ENCODE measurements at places on chromosomes 13 and 19.
A peak's percentile ranks its signal among the peaks of the same experiment; 100 is the strongest.

DNA sequence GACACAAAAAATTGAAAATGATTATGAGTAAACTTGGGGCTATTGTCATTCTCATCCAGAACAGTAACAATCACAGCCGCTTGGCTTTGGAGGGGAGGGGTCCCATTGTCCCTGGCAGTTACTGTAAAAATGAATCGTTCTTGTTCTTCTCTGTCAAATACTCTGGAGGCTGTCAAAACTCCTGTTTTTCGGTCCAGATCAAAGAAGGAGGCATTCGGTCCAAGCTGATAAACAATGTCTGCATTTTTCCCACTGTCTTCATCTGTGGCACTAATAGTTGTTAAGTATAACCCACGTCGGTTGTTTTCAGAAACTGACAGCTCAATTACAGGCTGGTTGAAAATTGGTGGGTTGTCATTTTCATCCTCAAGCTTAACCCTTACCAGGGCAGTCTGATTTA, 3.4 kb downstream of the PCDH9 start:
- DNase-seq, result no peak

DNA sequence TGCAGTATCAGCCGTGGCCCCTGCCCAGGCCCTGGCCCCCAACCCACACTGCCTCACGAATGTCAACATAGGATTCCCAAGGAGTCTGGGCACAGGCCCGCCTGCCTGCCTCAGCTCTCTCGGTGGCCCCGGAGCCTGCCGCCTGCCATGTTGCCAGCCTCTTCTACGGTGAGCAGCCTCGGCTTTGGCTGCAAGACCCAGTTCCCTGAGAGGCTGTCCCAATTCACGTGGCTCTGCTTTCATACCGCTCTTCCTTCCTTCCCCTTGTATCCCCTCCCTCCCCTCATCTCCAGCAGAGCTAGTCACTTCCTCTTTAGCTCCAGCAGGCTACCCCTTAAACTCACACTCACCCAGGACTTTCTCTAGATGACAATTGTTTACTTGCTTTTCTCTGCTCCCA, 42.7 kb downstream of the SERP2 start:
- DNase-seq, result no peak

GRCh38 chr13:99987154-99988019, 5.8 kb downstream of the ZIC2 start:
- DNase-seq, result no peak

GRCh38 chr19:49094505-49095482, 9.5 kb downstream of the SNRNP70 start:
- no peak for DNase-seq

DNA sequence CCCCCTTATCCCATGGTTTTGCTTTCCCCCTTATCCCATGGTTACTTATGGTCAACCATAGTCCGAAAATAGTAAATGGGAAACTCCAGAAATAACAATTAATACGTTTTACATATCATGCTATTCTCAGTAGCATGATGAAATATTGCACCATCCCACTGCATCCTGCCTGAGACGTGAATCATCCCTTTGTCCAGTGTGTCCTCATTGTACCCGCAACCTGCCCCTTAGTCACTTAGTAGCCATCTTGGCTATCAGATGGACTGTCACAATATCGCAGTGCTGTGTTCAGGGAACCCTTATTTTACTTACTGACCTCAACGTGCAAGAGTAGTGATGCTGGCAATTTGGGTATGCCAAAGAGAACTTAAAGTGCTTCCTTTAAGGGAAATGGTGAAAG, 10.5 kb upstream of the NBEA start:
- no peak for DNase-seq

- no peak for DNase-seq
Measured at GRCh38 chr13:106275446-106276032, 259.9 kb downstream of the EFNB2 start.

DNA sequence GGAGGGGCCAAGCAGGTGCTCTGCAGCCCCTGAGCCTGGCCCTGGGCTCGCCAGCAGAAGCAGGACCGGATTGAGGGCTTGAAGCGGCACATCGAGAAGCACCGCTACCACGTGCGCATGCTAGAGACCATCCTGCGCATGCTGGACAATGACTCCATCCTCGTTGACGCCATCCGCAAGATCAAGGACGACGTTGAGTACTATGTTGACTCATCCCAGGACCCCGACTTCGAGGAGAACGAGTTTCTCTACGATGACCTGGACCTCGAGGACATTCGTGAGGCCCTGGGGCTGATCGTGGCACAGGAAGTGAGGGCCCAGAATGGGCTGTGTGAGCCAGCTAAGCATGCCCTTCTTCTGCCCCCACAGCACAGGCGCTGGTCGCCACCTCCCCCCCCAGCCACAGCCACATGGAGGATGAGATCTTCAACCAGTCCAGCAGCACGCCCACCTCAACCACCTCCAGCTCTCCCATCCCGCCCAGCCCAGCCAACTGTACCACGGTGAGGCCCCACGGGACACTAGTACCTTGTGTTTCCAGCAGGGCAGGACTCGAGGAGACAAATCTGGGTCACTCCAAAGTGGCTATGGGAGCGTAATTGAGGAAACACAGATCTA, 8.1 kb downstream of the CNOT3 start:
- DNase-seq, result no peak

DNA sequence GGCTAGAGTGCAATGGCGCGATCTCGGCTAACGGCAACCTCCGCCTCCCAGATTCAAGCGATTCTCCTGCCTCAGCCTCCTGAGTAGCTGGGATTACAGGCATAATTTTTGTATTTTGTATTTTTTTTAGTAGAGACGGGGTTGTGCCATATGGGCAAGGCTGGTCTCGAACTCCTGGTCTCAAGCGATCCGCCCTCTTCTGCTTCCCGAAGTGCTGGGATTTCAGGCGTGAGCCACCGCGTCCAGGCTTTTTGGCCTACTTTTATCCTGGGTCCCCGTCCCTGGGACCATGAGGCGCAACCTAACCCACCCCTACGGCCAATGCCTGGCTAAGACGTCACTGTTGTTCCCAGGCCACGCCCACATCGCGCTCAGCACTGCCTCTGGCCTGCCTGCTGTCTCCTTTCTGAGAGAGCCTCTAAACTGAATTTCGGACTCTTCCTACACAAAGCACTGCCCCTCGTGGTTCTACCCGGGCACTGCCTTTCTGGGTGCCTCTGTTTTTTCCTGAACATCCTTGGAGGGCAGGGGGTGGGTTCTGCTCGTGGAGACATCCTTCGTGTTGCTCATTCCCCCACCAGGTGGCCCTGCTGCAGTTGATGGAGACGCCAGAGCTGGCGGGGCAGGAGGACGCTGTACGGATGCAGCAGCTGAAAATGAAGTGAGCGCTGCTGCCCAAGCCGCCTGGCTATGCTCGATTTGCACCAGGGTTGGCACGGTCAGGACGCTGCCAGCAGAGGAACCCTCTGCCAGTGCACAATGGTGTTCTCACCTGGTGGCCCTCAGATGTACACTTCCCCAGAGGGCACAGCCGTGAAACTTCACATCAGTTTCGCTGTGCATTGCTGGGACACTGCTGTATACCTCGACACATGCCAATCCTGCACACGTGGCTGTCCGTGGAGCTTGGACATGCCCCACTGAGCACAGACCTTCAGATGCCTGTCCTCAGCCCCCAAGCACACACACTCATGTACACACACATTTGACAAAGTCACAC, 2.0 kb downstream of the REX1BD start:
- no peak for DNase-seq

- peak; percentile 82 for DNase-seq
Measured at GRCh38 chr19:4768934-4769777, 22.4 kb upstream of the FEM1A start.

DNA sequence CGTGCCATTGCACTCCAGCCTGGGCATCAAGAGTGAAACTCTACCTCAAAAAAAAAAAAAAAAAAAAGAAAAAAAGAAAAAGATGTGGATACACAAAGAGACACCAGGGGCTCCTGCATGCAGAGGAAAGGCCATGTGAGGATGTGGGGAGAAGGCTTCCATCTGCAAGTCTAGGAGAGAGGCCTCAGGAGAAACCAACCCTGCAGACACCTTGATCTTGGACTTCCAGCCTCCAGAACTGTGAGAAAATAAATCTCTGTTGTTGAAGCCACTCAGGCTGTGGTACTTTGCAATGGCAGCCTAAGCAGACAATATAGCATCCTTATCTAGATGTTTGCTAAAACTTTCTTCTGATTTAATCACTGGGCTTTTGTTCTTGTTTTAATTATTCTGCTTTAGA, 50.3 kb downstream of the POLR1D start:
- no peak for DNase-seq

GRCh38 chr19:15293781-15294491, 38.4 kb downstream of the BRD4 start:
- no peak for DNase-seq

DNA sequence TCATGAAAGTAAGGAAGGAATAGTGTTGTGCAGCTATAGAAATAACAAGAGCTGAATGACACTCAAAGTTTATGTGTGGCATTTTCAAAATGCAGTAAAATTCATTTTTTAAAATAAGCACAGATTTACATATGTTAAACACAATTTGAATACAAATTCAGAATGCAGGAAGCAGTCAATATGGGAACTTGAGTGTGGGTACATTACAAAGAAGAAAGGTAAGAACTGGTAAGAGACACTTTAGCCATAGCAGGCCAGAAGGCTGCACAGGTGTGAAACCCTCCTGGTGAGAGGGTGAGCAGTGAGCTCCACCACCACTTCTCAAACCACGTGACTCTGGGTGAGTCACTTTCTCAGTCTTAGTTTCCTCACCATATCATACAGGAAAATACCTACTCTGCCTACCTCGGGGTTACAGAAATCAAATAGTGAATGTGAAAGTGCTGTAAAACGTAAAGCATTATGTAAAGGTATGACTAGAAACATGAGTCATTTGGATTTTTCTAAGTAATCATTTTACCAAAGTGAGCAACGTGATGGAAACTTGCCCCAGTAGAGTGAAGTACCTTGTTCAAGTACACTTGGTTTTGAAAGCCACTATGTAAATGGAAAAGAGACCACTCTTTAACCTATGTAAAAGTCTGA, 40.5 kb downstream of the USP12 start:
- no peak for DNase-seq

- no peak for DNase-seq
Measured at GRCh38 chr19:35992907-35993765, 1.9 kb upstream of the SDHAF1 start.

DNA sequence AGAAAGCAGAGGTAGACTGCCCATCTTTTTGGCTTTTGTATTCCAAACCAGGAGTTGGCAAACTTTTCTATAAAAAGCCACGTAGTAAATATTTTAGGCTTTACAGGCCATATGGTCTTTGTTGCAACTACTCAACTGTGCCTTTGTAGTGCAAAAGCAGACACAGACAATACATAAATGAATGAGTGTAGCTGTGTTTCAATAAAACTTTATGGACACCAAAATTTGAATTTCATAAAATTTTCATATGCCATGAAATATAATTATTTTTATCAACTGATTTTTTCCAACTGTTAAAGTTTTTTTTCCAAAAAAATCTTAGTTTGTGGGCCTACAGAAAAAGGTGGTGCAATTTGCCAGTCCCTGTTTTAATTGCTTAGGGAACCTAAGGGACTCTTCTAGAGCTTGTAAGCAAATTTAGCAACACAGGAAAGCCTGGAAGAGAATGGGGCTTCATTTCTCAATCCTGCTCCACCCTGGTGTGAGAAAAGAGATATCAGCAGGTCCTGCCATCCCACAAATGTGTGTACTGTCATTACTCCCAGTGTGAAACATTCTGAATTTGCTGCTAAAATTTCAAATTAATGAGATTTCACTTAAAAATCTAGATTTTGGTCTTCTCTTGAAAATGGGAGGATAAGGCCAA, 194.2 kb downstream of the RGCC start:
- no peak for DNase-seq

DNA sequence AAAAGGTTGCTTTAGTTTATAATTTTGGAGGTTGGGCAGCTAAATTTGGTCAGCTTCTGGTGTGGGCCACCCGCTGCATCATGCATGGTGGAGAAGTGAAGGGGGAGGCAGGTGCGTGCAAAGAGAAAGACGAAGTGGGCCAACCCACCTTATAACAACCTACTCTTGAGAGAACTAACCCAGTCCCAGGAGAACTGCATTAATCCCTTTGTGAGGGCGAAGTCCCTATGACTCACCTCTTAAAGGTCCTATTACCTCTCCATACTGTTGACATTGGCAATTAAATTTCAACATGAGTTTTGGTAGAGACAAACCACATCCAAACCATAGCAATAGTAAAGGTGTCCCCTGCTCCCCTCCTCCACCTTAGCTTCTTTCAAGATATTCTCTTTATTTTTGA, 7.7 kb upstream of the FGF9 start:
- DNase-seq, result peak; percentile 94

DNA sequence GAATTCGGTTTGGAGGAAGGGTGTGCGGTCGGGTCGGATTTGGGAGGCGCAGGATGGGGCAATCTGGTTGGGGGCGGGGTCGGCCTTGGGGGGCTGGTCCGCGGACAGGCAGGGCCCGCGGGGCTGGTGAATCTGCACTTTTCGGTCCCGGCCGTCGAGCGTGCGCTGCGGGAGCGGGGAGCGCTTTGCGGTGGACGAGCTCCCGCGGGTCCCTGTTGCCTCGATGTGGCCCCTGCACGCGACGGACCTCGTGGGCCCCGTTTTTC, 11.9 kb downstream of the PEAK3 start:
- no peak for DNase-seq

GRCh38 chr13:34570698-34571353, 371.2 kb upstream of the NBEA start:
- DNase-seq, result no peak

DNA sequence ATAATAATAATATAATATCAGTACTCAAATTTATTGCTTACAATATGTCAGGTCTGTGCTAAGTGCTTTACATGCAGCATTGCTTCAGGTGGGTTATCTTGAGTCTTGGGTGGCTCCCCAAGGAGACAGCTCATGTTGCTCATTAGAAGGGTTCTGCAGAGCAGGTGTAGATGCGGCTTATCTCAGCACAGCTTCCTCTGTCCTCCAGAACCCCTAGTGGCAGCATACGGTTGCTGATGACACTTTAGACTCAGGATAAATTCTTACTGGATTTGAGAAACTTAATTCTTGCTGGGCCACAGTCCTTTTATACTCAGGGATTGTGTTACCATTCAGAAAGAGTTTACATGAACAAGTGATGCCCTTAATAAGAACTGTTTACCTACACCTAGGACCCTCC, 8.9 kb downstream of the COG3 start:
- no peak for DNase-seq

- no peak for DNase-seq
Measured at GRCh38 chr19:7639863-7640348, 3.0 kb downstream of the STXBP2 start.

- no peak for DNase-seq
Measured at GRCh38 chr19:35715981-35716800, 1.6 kb upstream of the KMT2B start.

DNA sequence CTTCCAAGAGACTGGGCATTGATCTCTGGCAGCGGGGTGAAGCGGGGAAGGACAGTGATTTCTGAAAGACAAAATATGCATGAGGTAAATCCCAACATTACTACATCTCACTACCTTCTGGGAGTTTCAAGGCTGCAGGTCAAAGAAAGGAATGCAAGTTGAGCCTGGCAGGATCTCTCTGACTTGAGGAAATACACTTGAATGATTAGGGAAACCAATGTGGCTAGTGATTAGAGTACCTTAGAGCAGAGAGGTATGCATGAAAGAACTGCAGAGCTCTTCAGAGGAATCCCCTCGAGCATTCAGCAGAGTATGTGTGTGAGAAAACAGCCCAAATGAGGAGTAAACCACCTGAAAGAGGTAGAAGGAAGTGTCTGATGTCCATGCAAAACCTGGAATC, 2874.1 kb upstream of the PCDH20 start:
- DNase-seq, result no peak

All from NCI-H1436 treated with DMSO at 0.1 percent for 48 hours (cell line).